T1000 (cell line): ENCODE measurements at places on chromosomes 7 and 10.

GRCh38 chr7:84055904-84056605, 138.5 kb downstream of the SEMA3A start:
- DNase-seq, result no peak

GRCh38 chr7:49583440-49583839, 190.0 kb upstream of the VWC2 start:
- DNase-seq, result no peak

- no peak for DNase-seq
Observed at GRCh38 chr7:133481676-133482075, 228.8 kb downstream of the EXOC4 start.

GRCh38 chr10:876438-876837, 55.1 kb downstream of the LARP4B start:
- no peak for DNase-seq

GRCh38 chr10:127774766-127775559, 38.0 kb downstream of the FOXI2 start:
- no peak for DNase-seq

- DNase-seq, result no peak
Observed at GRCh38 chr7:87505557-87506245, 30.2 kb upstream of the ABCB4 start.

- DNase-seq, result no peak
Observed at GRCh38 chr10:75486591-75486990, 55.2 kb downstream of the LRMDA start.
